ENCODE measurements at places on chromosomes 13 and 19. TPM values are rescaled to one million over a fixed set of nuclear protein-coding genes. Genes with fewer than 3 reads are reported as not detected.

NEK5 gene
- total RNA-seq = not detected

DNA sequence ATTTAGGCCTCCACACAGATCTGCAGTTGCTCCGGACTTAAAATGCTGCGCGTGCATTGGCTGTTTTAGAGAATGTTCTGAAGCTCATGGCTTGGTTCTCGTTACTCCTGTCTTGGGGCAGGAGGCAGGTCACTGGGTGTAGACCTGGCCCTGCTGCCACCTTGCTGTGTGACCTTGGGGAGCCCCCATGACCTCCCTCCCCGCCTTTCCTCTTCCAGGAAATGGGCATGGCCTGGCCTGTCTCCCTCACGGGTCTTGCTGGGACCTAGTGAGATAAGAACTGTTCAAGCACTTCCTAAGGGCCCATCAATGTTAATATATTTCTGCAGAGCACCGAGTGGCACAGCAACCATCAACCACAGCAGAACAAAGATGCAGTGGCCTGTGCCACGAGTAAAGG is 49.4 kb downstream of the KLF2 start:
- H3K36me3 ChIP-seq = no peaks in the 10 kb centered on the region
- H3K4me1 ChIP-seq = peaks cover 90% of the 10 kb centered on the region
- peak overlapping the region; percentile 31 for H3K4me3 ChIP-seq
- H3K27me3 ChIP-seq = no peaks in the 10 kb centered on the region
- H3K27ac ChIP-seq = peak overlapping the region; percentile 99

- no peak for DNase-seq
- H3K4me1 ChIP-seq = no peaks in the 10 kb centered on the region
- no peaks in the 10 kb centered on the region for H3K36me3 ChIP-seq
- no peaks in the 10 kb centered on the region for H3K27me3 ChIP-seq
- H3K4me3 ChIP-seq = no peak overlapping the region
- H3K27ac ChIP-seq = no peak overlapping the region
Observed at GRCh38 chr13:34017231-34017630, 199.3 kb downstream of the RFC3 start.

GRCh38 chr13:32837973-32838927 is 178.0 kb upstream of the KL start:
- H3K27ac ChIP-seq = no peak overlapping the region
- no peaks in the 10 kb centered on the region for H3K27me3 ChIP-seq
- no peak overlapping the region for H3K4me3 ChIP-seq
- no peak for DNase-seq
- peaks cover 12% of the 10 kb centered on the region for H3K4me1 ChIP-seq
- no peaks in the 10 kb centered on the region for H3K36me3 ChIP-seq

GRCh38 chr19:821231-821824 is 427 bp downstream of the PLPPR3 start:
- H3K4me1 ChIP-seq = no peaks in the 10 kb centered on the region
- H3K36me3 ChIP-seq = no peaks in the 10 kb centered on the region
- H3K27me3 ChIP-seq = no peaks in the 10 kb centered on the region
- DNase-seq = no peak
- H3K27ac ChIP-seq = no peak overlapping the region

GRCh38 chr13:28531845-28532387 is 37.0 kb upstream of the FLT1 start:
- H3K36me3 ChIP-seq = no peaks in the 10 kb centered on the region
- H3K27me3 ChIP-seq = no peaks in the 10 kb centered on the region
- H3K27ac ChIP-seq = no peak overlapping the region
- H3K4me1 ChIP-seq = peaks cover 9% of the 10 kb centered on the region

DNA sequence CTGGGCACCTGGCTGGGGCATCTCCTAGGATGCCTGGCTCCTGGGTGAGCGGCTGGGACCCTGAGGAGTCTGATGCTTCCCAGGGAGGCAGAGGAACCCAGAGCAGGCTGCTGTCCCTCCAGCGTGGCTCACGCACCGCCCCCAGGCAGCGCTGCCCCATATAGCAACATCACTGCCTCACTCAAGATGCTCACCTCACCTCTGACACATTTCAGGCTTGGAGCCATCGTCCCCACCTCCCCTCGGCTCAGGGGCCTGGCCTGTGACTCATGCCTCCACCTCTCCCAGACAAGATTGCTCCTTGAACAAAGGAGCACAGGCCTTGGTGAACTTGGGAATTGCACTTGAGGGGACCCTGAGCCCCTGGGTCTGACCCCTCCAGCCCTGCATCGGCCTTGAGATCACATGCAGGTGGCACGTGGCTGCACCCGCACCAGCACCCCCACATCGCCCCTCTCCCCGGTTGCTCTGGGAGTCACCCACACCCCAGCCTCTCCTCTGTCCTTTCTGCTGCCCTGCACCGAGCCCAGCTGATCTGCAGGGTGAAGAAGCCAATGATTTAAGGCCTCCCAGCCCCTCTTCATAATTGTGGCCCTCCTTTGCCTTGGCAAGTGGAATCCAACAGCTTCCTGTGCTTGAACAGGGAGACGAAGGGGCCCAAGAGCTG is 11.2 kb downstream of the CEBPA start:
- no peaks in the 10 kb centered on the region for H3K36me3 ChIP-seq
- H3K4me1 ChIP-seq = no peaks in the 10 kb centered on the region
- no peak for DNase-seq
- H3K27me3 ChIP-seq = no peaks in the 10 kb centered on the region
- no peak overlapping the region for H3K27ac ChIP-seq

TSHZ3 gene
- total RNA-seq = 0.08 TPM

PDE4A gene
- total RNA-seq = 5.0 TPM

- H3K36me3 ChIP-seq = no peaks in the 10 kb centered on the region
- H3K27me3 ChIP-seq = no peaks in the 10 kb centered on the region
- no peaks in the 10 kb centered on the region for H3K4me1 ChIP-seq
- no peak overlapping the region for H3K4me3 ChIP-seq
- no peak for DNase-seq
- no peak overlapping the region for H3K27ac ChIP-seq
Observed at GRCh38 chr13:67620665-67621064, 390.5 kb upstream of the PCDH9 start.

- no peaks in the 10 kb centered on the region for H3K36me3 ChIP-seq
- H3K4me1 ChIP-seq = no peaks in the 10 kb centered on the region
- no peak overlapping the region for H3K27ac ChIP-seq
- H3K4me3 ChIP-seq = no peak overlapping the region
- no peak for DNase-seq
- no peaks in the 10 kb centered on the region for H3K27me3 ChIP-seq
Observed at GRCh38 chr19:9039728-9040127, 29.5 kb upstream of the MUC16 start.

- H3K27me3 ChIP-seq = no peaks in the 10 kb centered on the region
- no peak overlapping the region for H3K27ac ChIP-seq
- no peaks in the 10 kb centered on the region for H3K36me3 ChIP-seq
- H3K4me3 ChIP-seq = no peak overlapping the region
Observed at GRCh38 chr13:33125821-33126570, 109.8 kb downstream of the KL start.
